ENCODE measurements at places on chromosomes 4 and X. TPM values are rescaled to one million over a fixed set of nuclear protein-coding genes. Genes with fewer than 3 reads are reported as not detected.

MOSPD2 gene
- total RNA-seq: 6.3 TPM

UGT2B7 gene
- total RNA-seq: not detected

EVC gene
- total RNA-seq: 30.0 TPM

LEF1 gene
- 1.6 TPM for total RNA-seq

GAGE2A gene
- total RNA-seq: not detected

GRCh38 chrX:137194164-137194563, 160.4 kb upstream of the GPR101 start:
- peak; percentile 26 for DNase-seq

GRCh38 chr4:142845293-142846107, 601 bp downstream of the INPP4B start:
- peak; percentile 20 for DNase-seq

- no peak for DNase-seq
These were observed 108.1 kb upstream of the SPRY1 start for GRCh38 chr4:123288309-123289025.

DNA sequence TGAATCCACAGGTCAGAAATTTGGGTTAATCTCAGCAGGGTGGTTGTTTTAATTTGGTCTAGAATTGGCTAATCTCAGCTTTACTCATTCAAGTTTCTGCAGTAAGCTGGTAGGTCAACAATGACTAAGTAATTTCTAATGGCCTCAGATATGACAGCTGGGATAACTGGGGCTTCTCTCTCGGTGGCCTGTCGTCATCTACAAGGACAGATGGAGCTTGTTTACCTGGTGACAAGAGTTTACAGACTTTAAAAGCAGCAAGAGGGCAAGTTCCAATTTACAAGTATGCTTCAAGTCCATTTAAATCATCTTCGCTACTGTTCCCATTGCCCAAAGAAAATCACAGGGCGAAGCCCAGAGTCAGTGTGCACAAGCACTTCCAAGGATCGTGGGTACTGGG, 453.9 kb downstream of the PDHA2 start:
- DNase-seq: no peak

- no peak for DNase-seq
These were observed 2.4 kb upstream of the MORF4L2 start for GRCh38 chrX:103688946-103689345.

DNA sequence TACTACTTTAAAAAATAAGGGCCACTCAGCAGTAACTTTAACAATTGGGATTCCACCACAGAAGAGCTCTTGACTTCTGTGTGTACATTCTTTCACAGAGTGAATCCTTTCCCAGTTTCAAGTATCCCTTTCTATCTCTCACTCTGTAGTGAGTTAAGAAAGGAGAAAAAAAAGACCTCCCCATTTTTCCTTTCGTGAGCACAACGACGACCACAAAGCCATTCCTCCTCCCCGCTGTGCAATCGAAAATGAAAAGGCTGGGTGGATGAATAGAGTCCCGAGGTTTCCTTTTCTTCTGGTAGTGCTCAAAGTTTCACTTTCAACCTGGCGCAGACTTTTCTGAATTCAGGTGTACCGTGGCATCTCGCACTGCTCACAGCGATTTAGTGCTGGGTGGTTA, 58.0 kb downstream of the TAB3 start:
- no peak for DNase-seq

- DNase-seq: no peak
These were observed 972.7 kb upstream of the AGA start for GRCh38 chr4:178414881-178415446.

DNA sequence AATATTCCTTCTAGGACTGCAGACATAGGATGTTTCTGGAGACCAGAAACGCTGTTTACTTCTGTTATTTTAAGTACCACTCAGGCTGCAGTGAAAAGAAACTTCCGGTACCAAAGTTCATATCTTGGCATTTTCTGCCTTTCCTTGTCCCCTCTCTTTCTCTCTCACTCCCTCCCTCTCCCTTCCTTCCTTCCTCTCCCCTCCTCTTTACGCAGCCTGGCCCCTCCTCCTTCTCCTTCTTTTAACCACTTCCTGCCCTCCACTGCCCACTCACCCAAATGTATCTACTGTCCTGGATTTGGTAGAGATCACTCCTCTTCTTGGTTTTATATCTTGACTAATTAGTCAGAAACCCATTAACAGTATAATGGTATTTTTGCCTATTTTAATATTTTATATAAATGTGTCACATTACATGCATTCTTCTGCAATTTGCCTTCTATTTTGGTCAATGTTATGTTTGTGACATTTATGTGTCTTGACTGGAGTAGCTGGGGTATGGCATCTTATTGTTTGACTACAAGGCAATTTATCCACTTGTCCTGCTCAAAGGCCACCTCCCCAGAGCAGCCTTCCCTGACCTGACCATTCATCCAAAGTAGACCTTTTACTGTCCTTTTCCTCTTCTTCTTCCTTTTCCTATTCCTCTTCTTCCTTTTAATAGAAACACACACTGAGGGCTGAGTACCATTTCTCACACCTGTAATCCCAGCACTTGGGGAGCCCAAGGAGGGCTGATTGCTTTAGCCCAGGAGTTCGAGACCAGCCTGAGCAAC, 56.9 kb downstream of the BCOR start:
- DNase-seq: no peak

DNA sequence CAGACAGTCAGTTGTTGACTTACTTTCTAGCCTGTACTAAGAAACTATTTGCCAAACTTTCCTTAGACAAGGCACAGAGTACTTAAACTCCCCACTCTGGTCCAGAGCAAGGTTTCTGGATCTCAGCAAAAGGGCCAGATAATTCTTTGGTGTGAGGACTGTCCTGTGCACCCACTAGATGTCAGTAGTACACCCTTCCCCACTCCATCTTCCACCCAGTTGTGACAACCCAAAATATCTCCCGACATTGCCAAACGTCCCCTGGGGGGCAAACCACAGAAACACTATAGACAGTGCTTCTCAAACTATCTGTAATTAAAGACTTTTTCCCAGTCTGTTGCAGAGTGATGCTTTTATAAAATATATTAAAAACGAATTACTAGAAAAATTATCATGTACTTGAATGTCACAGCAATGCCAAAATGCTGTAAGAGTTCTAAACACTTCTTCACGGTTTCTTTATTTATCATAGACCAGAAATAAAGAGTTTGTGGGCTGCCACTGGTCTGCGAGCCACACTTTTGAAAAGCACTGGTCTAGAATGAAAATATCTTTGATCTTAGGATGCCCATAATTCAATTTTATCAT, 203.5 kb downstream of the PRDM5 start:
- no peak for DNase-seq

All from body of pancreas (tissue), 4 donors.